Lower leg skin (tissue), 4 donors: ENCODE measurements at places on chromosomes 3 and 15. TPM values are rescaled to one million over a fixed set of nuclear protein-coding genes. Genes with fewer than 3 reads are reported as not detected.

The P2RY14 gene
- total RNA-seq: 3.2 TPM

The CLSTN2 gene
- 3.1 TPM for total RNA-seq

The CGNL1 gene
- 22.9 TPM for total RNA-seq

The ABTB1 gene
- total RNA-seq: 50.2 TPM

The MOBP gene
- 0.13 TPM for total RNA-seq

The VEPH1 gene
- 2.1 TPM for total RNA-seq

The STAC gene
- total RNA-seq: 1.3 TPM

The GOLGA8G gene
- not detected for total RNA-seq

The CPA3 gene
- 6.3 TPM for total RNA-seq

The NPAP1 gene
- not detected for total RNA-seq

The PLA1A gene
- total RNA-seq: 0.34 TPM

The SI gene
- total RNA-seq: not detected

The SLC51B gene
- not detected for total RNA-seq

The DZIP3 gene
- total RNA-seq: 2.7 TPM

The DPPA2 gene
- total RNA-seq: not detected

The EIF2B5 gene
- 36.5 TPM for total RNA-seq

The SPINT1 gene
- 514 TPM for total RNA-seq

The HRH1 gene
- total RNA-seq: 9.0 TPM

The SENP7 gene
- 13.2 TPM for total RNA-seq

The FRMD5 gene
- 0.38 TPM for total RNA-seq

The TEX55 gene
- total RNA-seq: not detected

The GOLGA6D gene
- total RNA-seq: 0.08 TPM

The CSK gene
- total RNA-seq: 47.3 TPM

The TM6SF1 gene
- total RNA-seq: 2.0 TPM

The SEC11A gene
- 63.9 TPM for total RNA-seq

The C3orf49 gene
- total RNA-seq: not detected

The GRM7 gene
- total RNA-seq: not detected

The IQCF5 gene
- not detected for total RNA-seq

The FSD2 gene
- not detected for total RNA-seq

The CAND2 gene
- total RNA-seq: 2.9 TPM

The STRC gene
- total RNA-seq: not detected

The EPHB3 gene
- total RNA-seq: 118 TPM

The KBTBD13 gene
- total RNA-seq: not detected

The MASP1 gene
- 2.6 TPM for total RNA-seq

The ADIPOQ gene
- 15.6 TPM for total RNA-seq

The FAM174B gene
- 9.9 TPM for total RNA-seq

The ZBED2 gene
- 0.49 TPM for total RNA-seq

The COL6A5 gene
- total RNA-seq: 0.84 TPM

The LRRC31 gene
- total RNA-seq: not detected

The RASGRP1 gene
- total RNA-seq: 23.1 TPM

The ACAN gene
- 0.61 TPM for total RNA-seq

The CERS3 gene
- total RNA-seq: 131 TPM

The INTS14 gene
- total RNA-seq: 22.6 TPM

The SEMA6D gene
- 15.0 TPM for total RNA-seq

The PRSS50 gene
- not detected for total RNA-seq

The ARNT2 gene
- total RNA-seq: 1.7 TPM

The STXBP5L gene
- not detected for total RNA-seq

The CD80 gene
- not detected for total RNA-seq

The LYZL4 gene
- total RNA-seq: not detected

The SLC22A13 gene
- 0.17 TPM for total RNA-seq

The ZNF502 gene
- total RNA-seq: 3.6 TPM

The PLA2G4E gene
- 52.9 TPM for total RNA-seq
